GM04504 (cell line): ENCODE measurements at places on chromosomes 12 and 14.
A peak's percentile ranks its signal among the peaks of the same experiment; 100 is the strongest.

- no peak for DNase-seq
Observed at GRCh38 chr12:9754099-9754927, 6.4 kb downstream of the CD69 start.

DNA sequence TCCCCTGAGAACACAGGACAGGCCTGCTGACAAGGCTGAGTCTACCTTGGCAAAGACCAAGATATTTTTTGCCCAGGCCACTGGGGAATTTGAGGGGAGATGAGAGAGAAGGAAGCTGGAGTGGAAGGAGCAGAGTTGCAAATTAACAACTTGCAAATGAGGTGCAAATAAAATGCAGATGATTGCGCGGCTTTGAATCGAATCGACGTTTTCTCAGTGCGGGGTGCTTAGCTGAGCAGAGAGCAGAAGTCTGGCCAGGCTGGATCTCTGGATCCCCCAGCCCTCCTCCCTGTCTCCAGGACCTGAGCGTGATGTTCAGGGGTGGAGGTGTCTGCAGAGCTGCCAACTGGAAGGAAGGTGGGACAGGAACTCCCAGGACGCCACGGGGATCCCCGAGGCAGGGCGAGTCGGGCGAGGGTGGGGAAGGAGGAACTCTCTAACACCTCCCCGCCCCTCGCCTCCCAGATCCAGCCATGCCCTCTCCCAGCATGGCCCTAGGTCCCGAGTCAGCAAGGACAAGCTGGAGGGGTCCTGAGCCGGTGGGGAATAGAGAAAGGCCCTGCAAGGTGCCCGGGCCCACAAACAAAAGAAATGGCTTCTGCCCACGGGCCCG lies 527 bp upstream of the CARMIL3 start:
- no peak for DNase-seq

DNA sequence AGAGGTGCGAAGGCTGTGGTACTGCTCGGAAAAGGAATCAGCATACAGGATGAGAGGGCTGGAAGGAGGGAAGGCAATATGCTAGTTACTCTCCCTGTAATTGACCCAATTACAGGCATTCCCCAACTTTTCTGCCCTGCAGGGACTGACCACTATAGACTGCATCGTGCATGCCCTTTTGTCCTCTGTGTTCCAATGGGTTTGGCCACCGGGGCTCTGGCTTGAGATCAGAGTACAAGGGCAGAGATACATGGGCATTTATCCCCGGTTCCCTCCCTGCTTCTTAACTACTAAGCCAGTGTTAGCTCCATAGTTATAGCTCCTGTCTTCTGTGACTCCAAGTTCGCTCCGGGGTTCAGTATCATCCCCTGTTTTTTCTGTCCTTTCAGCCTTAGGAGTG lies 59.7 kb downstream of the GTF2A1 start:
- no peak for DNase-seq

DNA sequence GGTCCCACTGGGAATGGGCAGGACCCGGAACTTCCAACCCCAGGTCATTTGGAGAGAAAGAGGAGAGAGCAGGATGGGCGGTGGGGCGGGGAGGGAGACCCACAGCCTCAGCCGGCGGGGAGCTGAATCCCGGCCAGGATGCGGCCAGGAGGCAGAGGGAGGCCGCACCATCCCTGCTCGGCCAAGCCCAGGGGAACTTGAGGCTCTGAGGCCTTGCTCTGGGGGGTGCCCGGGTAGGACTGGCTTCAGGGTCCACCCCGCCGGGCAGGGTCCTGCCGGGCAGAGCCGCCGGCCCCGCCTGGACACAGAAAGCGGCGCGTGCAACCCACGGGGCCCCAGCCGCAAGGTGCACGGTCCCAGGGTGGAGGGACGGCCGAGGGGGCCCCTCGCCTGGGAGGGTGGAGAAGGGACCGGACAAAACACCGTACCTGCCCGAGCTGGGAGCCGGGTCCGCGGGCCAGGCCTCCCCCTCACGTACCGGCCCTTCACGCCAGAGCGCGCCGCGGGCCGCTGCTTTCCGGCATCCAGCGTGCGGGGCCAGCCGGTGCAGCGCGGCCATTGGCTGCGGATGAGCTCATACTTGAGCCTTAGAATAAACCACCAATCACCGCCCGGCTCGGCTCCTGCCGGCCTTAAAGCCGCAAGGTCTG lies at the start of gene RPS6KL1:
RPS6KL1 (minus strand) TSS at position 509 of the 650 bp plus-strand sequence. CDS start 1,719 bp downstream, outside the sequence.
- DNase-seq = peak; percentile 27

DNA sequence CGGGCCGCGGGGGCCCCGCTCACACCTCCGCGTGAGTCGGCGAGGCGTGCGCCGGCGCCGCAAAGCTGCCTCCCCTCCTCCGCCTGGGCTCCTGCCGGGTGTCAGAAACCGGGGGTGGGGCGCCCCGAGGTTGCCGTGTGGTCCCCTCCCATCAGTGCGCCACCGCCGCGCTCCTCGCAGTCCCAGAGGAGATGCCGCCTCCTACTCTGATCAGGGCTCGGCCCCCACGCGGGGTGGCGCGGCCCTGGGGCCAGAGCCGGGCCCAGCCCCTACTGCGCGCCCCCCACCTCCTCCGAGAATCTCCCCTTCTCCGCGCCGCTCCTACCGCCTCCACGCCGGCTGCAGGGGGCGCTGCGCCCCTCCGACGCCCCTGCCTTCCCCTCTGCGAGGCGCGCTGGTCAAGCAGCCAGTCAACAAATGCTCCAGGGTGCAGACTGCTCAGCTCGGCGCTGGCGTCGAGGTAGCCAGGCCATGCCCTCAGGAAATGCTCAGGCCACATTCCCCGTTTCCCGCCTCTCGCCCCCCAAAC lies 467 bp upstream of the JAG2 start:
- DNase-seq = no peak

GRCh38 chr14:92657457-92658142 lies 90.8 kb downstream of the LGMN start:
- no peak for DNase-seq

DNA sequence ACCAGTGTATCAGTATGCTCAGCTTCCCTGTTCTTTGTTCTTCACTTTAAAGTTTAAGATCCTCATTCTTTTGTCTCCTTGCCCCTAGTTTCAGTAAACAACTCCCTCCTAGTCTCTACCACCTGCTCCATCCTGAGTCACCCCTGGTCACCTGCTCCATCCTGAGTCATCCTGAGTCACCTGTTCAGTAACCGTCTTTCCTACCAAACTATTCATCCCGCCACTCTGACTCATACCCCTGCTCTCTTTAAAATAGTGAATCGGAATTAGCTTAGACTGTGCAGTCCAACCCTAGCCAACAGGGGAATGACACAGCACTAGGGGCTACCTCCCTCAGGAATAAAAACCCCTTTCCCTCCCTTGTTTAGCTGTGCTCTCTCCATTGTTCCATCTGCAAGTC lies 888.1 kb upstream of the MDGA2 start:
- no peak for DNase-seq

DNA sequence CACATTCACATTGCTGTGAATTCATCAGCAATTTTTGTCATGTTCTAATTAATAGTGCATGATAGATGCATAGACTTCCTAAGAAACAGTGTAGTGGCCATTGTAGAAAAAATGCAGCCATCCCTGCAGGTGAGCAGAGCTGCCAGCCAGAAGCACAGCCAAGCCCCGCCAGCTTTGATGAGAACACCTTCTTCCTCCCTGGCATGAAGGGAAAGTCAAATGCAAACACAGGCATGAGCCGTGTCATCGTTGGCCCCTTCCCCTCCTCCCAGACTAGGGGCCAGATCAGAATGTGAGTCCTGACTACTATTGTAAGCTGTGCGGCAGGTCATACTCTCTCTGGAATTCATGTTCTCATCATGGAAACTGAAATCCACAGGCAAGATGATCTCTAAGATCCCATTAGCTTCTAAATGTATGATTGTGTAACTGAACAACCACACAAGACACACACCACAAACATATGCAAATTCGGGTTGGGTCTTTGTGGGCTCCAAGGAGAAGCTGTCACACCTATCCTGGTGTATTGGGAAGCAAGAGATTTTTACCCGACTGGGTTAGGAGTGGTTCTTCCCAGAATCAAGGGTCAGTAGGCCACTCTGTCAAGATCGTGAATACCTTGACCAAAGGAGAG lies 2.8 kb upstream of the AQP2 start:
- DNase-seq = no peak

GRCh38 chr14:39218171-39218769 lies 15.4 kb upstream of the MIA2 start:
- DNase-seq = no peak

DNA sequence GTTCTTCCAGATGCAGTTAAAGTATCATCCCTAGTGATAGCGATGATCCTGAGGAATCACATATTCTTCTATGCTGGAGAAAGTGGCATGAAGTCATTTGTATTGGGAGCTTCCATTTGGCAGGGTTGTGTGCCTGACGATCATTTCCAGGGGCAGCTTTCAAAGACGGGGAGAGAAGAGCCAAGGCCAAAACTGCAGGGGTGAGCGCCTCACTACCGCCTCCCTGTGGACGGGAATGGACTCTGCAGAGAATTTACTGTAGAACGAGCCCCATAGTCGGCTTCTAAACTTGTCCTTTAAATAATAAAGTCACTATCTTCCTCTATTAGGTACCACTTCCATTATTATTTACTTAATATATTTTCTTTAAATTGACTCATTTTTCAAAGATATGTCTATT lies 555.9 kb upstream of the TMEM132C start:
- DNase-seq = no peak

GRCh38 chr12:9866860-9867269 lies 2.3 kb downstream of the CLEC2B start:
- no peak for DNase-seq

- peak; percentile 98 for DNase-seq
Observed at GRCh38 chr12:65656891-65657351, 167.4 kb upstream of the HMGA2 start.

GRCh38 chr14:36055052-36055378 lies 121.5 kb downstream of the PTCSC3 start:
- no peak for DNase-seq

DNA sequence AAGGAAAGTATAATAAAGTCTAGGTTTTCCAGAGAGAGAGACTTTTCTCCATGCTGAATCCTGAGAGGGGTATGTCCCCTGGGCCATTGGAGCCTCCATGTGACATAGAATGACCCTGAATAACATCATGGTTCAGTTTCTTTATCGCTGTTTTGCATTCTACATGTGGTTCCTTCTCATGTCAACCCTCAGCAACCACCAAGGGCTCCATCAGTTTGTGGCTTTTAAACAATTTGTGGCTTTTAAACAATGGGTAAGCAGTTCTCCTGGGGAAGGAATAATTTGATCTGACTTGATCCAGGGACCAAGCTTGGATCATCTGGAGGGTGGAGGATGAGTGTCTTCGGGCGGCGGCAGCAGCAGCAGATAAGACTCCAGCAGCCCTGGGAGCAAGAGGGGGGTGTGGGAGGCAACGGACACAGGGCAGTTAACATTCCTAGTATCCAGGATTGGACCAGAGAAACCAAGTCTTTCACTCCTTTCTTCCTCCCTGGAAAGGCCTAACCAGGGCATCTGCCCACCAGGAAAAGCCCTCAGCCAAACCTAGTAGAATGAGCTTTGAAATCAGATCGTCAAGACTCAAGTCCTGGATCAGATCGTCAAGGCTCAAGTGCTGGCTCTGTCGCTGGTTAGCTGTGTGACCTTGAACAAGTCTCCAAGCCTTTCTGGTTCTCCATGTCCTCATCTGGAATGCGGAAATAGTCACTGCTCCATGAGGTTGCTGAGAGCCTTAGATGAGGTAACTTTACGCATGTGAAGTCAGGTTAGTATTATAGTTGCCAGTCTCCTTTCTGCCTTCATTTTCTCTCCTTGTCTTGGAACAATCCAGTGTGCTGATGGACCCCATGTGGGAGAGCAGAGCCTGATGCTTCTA lies 27.8 kb upstream of the FAM222A start:
- no peak for DNase-seq

DNA sequence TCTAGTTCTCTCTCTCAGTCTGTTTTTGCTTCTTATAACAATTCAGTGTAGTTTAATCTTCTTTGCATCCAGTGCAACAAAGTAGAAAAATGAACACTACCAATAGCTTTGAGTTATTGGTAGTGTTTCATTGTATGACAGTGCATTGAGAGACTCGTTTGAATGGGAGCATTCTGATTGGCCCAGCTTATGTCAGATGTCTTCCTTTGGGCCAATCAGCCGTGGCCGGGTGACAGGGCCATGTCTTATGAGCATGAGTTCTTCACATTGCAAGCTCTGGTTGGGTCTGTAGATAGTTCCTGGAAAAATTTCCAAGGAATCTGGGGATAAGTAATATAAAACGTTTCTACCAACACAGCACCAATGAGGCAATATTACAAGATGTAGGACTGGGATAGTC lies 36.5 kb downstream of the GYS2 start:
- DNase-seq = no peak

DNA sequence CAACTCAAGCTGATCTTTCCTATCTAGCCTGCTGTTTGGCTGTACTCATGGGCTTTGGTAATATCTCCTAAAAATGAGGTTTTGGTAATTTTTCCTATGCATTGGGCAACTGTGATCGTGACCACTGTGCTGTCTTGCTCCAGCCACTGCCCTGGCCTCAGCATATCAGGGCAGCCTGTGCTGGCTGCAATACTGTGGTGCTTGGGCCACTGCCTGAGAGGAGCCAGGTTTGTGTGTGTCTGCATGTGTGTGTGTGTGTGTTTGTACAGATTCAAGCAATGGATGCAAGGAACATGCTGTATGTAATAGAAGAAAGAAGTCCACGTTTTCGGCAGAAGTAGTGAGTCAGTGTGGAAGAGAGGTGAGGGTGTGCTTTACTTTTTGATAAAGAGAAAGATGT lies 13.0 kb downstream of the ERG28 start:
- DNase-seq = no peak

DNA sequence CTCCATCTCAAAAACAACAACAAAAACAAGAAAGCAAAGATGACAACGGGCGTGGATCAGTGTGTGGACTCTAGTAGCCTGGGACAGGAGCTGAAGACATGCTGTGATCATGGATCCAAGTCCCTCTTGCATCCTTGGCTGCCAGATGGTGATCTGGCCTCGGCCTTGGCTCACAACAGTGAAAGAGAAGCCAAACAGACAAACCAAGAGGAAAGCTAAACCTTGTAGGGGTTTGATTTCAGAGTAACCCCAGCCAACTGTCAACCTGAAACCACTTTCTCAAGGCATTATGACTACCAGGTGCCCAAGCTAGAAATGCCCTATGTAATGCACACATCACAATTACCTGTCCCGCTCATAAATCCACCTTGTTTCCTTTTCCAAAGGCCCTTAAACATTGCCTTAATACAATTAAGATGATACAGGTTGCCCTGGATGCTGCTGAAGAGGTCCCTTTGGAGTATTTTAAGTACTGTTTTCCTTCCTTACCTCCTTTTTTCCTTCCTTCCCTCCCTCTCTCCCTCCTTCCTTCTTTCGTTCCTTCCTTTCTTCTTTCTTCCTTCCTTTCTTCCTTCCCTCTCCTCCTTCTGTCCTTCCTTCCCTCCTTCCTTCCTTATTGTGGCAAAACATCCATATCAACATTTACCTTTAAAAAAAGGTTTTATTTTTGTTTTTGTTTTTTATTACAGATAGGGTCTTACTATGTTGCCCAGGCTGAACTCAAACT lies 41.4 kb upstream of the NINJ2 start:
- DNase-seq = no peak

DNA sequence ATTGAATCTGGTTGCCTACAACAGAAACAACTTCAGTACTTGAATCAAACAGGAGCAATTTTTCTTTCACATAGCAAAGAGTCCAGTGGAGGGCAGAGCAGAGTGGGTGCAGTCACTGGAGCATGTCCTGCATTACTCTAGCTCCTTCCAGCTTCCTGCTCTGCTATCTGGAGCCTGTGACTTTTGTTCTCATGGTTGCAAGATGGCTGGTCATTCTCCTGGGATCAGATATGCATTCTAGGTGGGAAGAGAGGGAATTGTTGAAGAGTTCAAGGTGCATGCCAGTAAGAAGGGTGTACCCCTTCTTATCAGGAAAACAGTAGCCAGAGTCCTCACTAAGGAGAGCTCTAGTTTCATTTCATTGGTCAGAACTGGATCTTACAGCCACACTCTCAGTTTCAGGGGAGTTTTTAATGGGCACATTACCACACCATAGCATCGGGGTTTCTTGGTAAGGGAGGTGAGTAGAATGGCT lies 8.0 kb downstream of the IFT43 start:
- DNase-seq = no peak
